Neural crest cell (in vitro differentiated cells): ENCODE measurements at places on chromosomes 4 and X. TPM values are rescaled to one million over a fixed set of nuclear protein-coding genes. Genes with fewer than 3 reads are reported as not detected.

DNA sequence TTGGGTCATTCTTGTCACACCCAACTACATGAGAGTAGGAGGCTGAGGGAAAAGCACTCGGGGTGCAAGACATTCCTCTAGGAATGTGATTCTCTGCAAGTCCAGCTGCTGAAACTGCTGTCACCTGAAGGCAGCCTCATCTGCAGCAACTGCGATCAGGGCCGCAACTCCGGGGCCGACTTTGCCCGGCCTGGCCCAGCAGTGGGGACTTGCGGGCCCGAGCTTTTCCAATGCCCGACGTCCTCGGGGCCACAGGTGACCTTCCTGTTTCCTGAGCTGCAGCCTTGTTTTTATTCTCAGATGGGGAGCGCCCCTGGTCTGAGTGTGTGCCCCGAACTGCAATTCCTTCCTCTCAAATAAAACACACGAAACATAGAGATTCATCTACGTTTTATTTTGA lies 104.7 kb upstream of the NKX1-1 start:
- no peak overlapping the region for H3K4me3 ChIP-seq
- no peaks in the 10 kb centered on the region for H3K36me3 ChIP-seq
- no peak for DNase-seq
- no peak overlapping the region for H3K27ac ChIP-seq

- H3K36me3 ChIP-seq, result no peaks in the 10 kb centered on the region
- peaks cover 8% of the 10 kb centered on the region for H3K27me3 ChIP-seq
- H3K27ac ChIP-seq, result no peak overlapping the region
- peak; percentile 3 for DNase-seq
- peaks cover 17% of the 10 kb centered on the region for H3K4me1 ChIP-seq
- no peak overlapping the region for H3K4me3 ChIP-seq
Measured at GRCh38 chrX:40539214-40540142, 41.3 kb upstream of the ATP6AP2 start.

GRCh38 chrX:86148024-86148511 lies at the start of gene DACH2:
DACH2 (plus strand) TSS chrX:86148451.
- H3K36me3 ChIP-seq, result no peaks in the 10 kb centered on the region
- H3K27ac ChIP-seq, result no peak within 1 kb of the TSS
- H3K4me1 ChIP-seq, result peaks cover 19% of the 10 kb centered on the region

DNA sequence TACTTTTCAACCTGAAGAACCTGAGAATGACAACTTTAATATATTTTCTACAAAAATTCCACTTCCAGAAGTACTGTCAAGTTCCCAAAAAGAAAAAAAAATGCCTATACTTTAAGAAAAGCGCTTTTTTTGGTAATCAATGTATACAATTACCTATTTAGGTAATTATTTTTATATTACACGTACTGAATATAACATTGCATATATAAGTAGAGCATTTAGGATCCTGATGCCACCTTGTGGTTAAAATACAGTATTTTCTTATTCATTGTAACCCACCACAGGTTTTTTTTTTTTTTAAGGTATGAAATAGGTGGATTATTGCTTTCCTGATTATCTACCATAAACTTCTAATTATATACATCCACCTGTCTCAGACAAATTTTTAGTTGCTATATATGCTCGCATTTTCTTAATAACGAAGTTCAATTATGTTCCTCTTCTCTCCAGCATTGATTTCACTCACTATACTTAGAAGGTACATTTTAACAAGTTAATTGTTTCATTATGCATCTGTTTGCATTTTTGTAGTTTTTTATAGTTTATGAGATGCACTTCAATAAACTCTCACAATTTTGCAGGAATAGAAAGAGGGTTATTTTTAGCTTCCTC lies 5.2 kb downstream of the MAP9 start:
- H3K4me1 ChIP-seq, result peaks cover 13% of the 10 kb centered on the region
- H3K27ac ChIP-seq, result no peak overlapping the region
- H3K4me3 ChIP-seq, result peak overlapping the region; percentile 10
- DNase-seq, result no peak
- no peaks in the 10 kb centered on the region for H3K27me3 ChIP-seq

GRCh38 chr4:74624351-74625151 lies 169.8 kb downstream of the BTC start:
- no peaks in the 10 kb centered on the region for H3K4me1 ChIP-seq
- no peaks in the 10 kb centered on the region for H3K27me3 ChIP-seq
- no peak for DNase-seq
- no peaks in the 10 kb centered on the region for H3K36me3 ChIP-seq
- H3K27ac ChIP-seq, result no peak overlapping the region

GRCh38 chr4:154559494-154560418 lies 3.1 kb upstream of the FGB start:
- no peak for DNase-seq
- no peaks in the 10 kb centered on the region for H3K4me1 ChIP-seq
- H3K4me3 ChIP-seq, result no peak overlapping the region
- H3K27ac ChIP-seq, result no peak overlapping the region

- peaks cover 30% of the 10 kb centered on the region for H3K27me3 ChIP-seq
- DNase-seq, result peak; percentile 67
- no peaks in the 10 kb centered on the region for H3K36me3 ChIP-seq
- H3K27ac ChIP-seq, result no peak overlapping the region
- peaks cover 6% of the 10 kb centered on the region for H3K4me1 ChIP-seq
- no peak overlapping the region for H3K4me3 ChIP-seq
Measured at GRCh38 chr4:3791910-3792542, 25.8 kb downstream of the ADRA2C start.

DNA sequence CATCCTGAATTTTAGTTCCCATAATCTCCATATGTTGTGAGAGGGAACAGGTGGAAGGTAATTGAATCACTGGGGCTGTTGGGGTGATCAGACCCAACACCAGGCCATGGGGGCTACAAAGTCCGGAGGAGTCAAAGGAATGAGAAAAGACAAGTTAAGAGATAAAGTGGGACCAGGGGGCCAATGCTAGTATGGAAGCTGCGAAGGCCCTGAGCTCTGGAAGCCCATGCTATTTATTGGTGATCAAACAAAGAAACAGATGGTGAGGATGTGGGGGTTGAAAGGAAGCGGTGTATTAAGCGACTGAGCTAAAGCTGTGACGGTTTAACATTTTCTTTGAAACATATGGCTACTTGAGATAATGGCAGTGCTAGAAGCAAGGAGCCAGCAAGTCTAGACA lies 132.8 kb downstream of the PDGFC start:
- H3K27me3 ChIP-seq, result no peaks in the 10 kb centered on the region
- no peak overlapping the region for H3K27ac ChIP-seq
- no peaks in the 10 kb centered on the region for H3K4me1 ChIP-seq
- H3K36me3 ChIP-seq, result peaks cover 45% of the 10 kb centered on the region
- H3K4me3 ChIP-seq, result no peak overlapping the region
- no peak for DNase-seq

Gene NXF2
- not detected in 2 replicates for total RNA-seq

Gene HS6ST2
- 13.9 and 14.2 TPM in 2 replicates for total RNA-seq

Gene PGAM4
- not detected in 2 replicates for total RNA-seq

Gene F11
- not detected in 2 replicates for total RNA-seq
